ENCODE measurements at places on chromosomes 4 and X. TPM values are rescaled to one million over a fixed set of nuclear protein-coding genes. Genes with fewer than 3 reads are reported as not detected.

RXFP1 gene
- not detected for polyA plus RNA-seq

SPANXA2 gene
- not detected for polyA plus RNA-seq

PRSS12 gene
- polyA plus RNA-seq, result not detected

ZDHHC15 gene
- polyA plus RNA-seq, result 0.74 TPM

BANK1 gene
- polyA plus RNA-seq, result 0.58 TPM

UGT2A1 gene
- polyA plus RNA-seq, result not detected

ENOPH1 gene
- polyA plus RNA-seq, result 32.6 TPM

NSD2 gene
- 3.8 TPM for polyA plus RNA-seq

PABPC5 gene
- polyA plus RNA-seq, result not detected

PDZD4 gene
- 0.41 TPM for polyA plus RNA-seq

SLC9B1 gene
- 1.7 TPM for polyA plus RNA-seq

ANOS1 gene
- polyA plus RNA-seq, result not detected

NLGN4X gene
- polyA plus RNA-seq, result not detected

RELL1 gene
- polyA plus RNA-seq, result 5.8 TPM

LPAR4 gene
- not detected for polyA plus RNA-seq

MAGEB2 gene
- not detected for polyA plus RNA-seq

MAGEA9B gene
- polyA plus RNA-seq, result not detected

RAB28 gene
- polyA plus RNA-seq, result 13.9 TPM

RHOXF2B gene
- polyA plus RNA-seq, result not detected

ZNF711 gene
- 3.1 TPM for polyA plus RNA-seq

LRRC66 gene
- polyA plus RNA-seq, result 0.08 TPM

POU3F4 gene
- polyA plus RNA-seq, result not detected

ARX gene
- not detected for polyA plus RNA-seq
